ENCODE measurements at places on chromosomes 16 and 17.

GRCh38 chr17:28744972-28745785 lies 1.4 kb downstream of the TRAF4 start:
- DNase-seq = peak; percentile 25

GRCh38 chr16:8655184-8655717 lies 19.2 kb upstream of the ABAT start:
- DNase-seq = no peak

- no peak for DNase-seq
These were observed 8.9 kb upstream of the WSCD1 start for GRCh38 chr17:6061290-6061689.

DNA sequence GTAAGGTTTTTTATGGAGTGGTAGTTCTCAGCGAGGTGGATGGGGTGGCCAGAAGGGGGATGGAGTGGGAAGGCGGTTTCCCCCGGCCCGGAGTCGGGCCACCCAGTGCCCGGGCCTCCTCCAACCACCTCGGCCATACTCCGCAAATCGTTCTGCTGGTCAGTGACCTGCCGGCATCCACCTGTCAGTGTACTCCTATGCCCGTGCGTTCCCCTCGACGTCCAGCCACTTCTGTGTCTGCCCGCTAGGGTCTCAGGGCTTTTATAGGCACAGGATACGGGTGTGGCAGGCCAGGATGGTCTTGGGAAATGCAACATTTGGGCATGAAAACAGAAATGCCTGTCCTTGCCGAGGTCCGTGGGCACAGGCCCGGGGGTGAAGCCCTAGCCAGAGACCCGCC lies 19.3 kb upstream of the ASGR2 start:
- DNase-seq = no peak

- DNase-seq = no peak
These were observed 25.2 kb upstream of the SLC5A11 start for GRCh38 chr16:24820522-24820921.

- DNase-seq = no peak
These were observed 28.1 kb downstream of the WSB1 start for GRCh38 chr17:27322026-27322425.

Measured in T-helper 9 cell (primary cell).